ENCODE measurements at places on chromosomes 13 and 19.

DNA sequence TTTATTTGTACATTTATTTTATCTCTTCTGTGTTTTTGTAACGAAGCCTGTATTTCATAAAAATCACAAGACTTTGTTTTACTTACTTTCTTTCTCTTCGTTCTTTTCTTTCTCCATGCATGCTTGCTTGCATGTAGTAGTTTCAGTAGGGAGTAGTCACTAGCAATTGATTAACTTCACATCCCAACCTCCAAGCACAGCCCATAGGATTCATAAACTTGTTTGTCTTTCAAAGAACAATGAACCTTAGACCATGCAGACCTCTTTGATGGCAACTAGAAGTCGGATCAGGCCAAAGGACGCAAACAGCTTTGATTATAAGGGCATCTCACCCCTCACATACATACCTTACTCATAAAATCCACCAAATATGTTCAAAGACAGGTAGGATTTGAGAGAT is 3.1 kb upstream of the PRR20A start:
- no peak for DNase-seq

GRCh38 chr13:108433976-108434755 is 164.6 kb downstream of the TNFSF13B start:
- no peak for DNase-seq

GRCh38 chr19:35760711-35761349 is 2.9 kb downstream of the PROSER3 start:
- no peak for DNase-seq

GRCh38 chr19:35149463-35149862 is 5.1 kb upstream of the FXYD5 start:
- no peak for DNase-seq

DNA sequence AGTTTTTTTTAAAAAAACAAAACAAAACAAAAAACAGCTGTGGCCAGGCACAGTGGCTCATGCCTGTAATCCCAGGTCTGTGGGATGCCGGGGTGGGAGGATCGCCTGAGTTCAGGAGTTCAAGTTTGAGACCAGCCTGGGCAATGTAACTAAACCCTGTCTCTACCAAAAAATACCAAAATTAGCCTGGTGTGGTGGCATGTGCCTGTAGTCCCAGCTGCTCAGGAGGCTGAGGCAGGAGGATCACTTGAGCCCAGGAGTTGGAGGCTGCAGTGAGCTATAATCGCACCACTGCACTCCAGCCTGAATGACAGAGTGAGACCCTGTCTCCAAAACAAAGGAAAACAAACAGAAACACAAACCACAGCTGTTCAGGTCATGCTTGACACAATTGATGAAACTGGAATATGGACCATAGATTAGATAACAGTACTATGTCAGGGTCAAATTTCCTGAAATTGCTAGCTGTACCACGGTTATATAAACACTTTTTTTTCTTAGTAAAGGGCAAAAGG is 6.9 kb upstream of the ANGPTL4 start:
- DNase-seq, result no peak

DNA sequence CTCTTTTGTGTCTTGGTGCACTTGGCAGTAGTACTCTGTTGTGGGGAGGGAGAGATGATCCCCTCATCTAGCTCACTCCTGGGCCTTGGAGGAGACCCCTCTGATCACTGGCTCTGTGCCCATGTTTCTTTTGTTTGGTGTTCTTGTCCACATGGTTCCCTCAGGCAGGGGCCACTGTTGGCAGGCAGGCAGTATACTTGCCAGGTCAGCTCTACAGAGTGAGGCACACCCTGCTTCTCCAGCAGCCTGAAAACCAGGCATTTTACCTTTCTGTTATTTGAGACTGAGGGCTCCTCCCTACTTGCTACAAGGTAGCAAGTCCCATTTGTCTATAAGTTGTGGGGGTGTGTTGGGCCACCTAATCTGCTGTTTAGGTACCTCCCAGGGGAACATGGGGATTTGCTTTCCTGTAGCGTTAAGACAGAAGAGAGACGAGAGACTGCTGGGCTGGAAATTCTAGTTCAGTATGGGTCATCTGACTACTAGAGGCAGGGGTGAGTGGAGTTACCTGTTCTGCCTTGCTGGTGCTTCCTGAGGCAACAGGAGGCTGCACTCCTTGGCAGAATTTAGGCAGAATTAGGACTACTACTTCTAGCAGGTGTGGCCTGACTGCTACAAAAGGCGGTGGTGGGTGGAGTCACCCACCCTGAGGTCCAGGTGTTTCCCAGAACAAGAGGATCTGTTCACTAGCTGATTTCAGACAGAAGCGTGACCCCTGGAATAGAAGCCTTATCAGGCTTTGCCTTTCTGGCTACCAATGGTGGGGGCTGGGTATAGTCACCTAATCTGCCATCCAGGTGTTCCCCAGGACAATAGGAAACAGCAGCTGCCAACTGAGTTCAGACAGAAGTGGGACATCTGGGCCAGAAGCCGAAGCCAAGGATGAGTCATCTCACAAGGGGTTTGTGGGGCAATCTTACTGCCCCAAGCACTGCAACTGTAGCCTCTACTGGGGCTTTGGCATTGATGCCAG is 843.0 kb upstream of the ATXN8OS start:
- DNase-seq, result no peak

DNA sequence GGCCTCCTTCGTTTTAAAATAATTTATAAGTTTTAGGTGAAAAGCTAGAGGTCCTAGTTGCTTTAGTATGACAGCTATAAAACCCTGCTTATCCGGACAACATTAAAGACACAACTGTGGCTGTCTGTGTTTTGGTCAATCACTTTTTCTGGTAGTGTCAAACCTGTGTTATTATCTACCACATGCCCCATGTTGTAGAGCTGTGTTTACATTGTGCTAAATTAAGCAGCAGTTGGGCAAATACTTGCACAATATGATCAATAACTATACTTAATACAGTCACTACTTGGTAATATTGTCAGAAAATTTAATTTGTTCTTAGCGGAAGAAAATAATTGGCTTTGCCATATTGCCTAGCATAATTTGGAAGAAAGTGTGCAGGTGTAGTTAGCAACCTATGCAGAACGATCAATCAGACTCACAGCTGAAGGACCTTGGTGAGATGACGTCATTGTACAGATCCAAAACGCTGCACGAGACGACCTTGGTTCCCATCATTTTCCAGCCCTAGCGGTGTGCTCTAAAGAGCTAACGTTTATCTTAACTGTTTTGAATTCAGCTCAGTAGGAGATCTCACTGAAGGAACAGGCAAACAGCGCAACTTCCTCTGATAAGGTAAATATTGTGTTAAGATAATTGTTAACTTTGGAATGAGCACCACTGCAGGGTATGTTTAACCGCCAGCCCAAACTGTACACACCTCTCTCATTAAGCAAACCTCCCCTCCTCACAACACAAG is 476.6 kb downstream of the IRS2 start:
- DNase-seq, result no peak

DNA sequence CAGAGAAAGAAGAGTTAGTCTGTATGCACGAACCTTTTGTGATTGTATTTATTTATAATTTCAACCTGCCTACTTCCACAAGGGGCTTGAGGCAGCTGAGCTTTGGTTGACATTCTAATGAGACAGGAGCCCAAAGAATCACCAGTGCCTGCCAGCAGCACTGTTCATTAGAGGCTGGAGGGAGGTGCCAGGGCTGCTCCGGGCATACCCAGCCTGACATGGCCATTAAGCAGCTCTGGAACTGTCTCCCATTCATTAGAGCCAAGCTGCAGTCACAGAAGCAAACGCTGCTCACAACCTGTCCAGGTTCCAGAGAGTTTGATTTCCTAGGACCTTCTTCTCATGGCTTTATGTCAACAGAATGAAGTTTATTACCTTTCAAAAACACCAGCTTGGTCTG is 425.5 kb downstream of the RFC3 start:
- DNase-seq, result no peak

DNA sequence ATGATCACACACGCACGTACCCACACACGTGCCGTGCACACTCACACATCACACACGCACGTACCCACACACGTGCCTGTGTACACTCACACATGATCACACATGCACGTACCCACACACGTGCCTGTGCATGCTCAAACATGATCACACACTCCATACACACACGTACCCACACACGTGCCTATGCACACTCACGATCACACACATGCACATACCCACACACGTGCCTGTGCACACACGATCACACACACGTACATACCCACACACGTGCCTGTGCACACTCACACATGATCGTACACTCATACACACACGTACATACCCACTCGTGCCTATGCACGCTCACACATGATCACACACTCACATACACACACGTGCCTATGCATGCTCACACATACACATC is 86.8 kb downstream of the RAB20 start:
- DNase-seq, result no peak

DNA sequence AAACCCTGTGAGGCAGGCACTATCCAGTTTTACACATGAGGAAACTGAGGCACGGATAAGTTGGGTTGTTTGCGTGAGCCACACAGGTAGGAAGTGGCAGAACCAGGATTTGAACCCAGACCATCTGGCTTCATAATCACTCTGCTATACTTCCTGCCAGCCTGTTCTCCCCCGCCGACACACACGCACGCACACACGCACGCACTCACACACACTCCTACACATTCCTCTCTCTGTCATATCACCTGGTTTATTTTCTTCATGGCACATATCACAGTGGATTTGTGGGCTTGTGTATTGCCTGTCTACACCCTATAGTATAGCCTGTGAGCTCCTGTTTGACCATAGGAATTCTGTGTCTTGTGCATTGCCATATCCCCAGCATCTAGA is 140.0 kb downstream of the SIPA1L3 start:
- DNase-seq, result no peak

DNA sequence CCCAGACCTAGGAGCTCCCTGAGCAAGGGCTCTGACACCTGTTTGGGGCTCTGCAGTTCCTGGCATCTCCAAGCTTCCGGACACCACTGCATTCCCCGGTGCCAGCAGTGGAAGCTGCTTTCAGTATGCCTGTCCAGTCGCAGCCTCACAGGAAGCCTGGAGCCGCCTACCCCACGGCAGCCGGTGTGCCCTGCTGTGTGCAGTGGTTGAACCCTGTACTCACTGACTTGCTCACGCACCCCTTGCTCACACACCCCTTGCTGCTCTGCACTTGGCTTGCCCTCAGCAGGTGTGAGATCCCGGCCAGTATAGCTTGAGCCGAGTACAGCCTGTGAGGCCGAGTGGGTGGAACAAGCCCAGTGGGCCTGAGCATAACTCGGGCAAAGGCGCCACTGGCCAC is 70.3 kb downstream of the PIBF1 start:
- DNase-seq, result no peak

GRCh38 chr13:40205771-40206240 is 460.6 kb downstream of the FOXO1 start:
- DNase-seq, result no peak

GRCh38 chr13:74090397-74090796 is 43.8 kb downstream of the KLF12 start:
- DNase-seq, result no peak

- DNase-seq, result no peak
Observed at GRCh38 chr13:101811881-101812280, 359.4 kb downstream of the ITGBL1 start.

Data from stimulated activated CD8-positive, alpha-beta memory T cell treated with anti-CD3 and anti-CD28 coated beads, Interleukin-15, amount 100 ng/mL, for 48 hours (primary cell).